BE2C (cell line): ENCODE measurements at places on chromosomes 6 and 20.

- no peak for DNase-seq
Measured at GRCh38 chr6:40097590-40097989, 163.3 kb upstream of the MOCS1 start.

DNA sequence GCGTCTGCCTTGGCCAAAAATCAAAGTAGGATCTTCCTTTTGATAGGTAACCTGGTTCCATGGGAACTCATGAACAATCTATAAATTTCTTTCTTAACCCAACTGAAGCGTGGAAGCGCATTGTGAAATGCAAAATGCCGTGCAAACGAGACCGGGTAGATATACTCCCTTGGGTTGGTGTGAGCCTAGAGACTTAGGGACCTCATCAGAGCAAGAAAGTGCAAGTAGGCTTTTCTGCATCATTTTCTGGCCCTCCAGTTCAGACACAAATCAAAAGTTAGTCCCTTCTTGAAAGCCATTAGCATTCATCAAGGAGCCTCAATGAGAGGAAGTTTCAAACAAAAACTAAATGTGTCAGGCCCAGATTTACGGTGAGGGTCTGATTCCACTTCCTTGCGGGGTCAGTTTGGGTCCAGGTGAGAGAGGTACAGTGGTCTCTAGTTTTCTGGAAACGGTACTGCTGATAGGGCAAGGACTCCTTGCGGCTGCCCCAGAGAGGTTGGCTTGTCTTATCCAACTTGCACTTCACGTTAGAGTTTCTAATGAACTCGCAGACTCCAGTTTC, 5.3 kb upstream of the ZNF184 start:
- no peak for DNase-seq

DNA sequence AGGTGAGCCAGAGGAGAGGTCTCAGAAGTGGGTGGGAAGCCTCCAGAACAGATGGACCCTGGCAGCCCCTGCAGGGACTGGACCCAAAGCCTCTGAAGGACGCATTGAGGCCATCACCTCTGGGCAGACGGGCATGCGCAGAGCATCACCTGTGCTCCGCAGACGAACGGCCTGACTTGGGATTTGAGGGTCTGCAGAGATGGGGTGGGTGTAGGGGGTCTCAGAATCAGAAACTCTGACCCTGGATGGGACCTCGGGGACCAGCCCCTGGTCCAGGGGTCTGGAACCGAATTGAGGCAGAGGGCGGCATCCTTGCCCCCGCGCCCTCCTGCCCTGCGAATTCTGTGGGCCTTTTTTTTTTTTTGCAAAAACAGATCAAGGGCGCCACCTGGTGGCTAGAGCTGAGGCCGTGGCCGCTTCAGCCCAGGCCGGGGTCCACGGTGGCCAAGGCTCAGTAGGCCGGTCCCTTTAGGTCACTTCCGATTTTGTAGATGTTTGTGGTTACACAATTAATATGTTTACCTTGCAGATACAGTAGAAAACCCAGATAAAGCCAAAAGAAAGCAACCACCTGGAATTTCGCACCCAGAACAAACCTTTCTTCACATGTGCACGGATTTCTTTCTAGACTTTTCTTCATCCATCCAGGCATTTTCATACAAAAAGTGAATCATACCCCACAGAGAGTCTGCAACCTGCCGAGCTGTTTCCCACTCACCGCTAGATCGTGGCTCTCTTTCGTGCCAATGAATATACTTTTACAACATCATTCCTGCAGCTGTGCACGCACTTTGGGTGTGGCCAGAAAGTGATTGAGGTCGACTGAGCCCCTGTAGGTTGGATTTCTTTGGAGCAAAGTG, 25.9 kb downstream of the ZBP1 start:
- DNase-seq: peak; percentile 72

DNA sequence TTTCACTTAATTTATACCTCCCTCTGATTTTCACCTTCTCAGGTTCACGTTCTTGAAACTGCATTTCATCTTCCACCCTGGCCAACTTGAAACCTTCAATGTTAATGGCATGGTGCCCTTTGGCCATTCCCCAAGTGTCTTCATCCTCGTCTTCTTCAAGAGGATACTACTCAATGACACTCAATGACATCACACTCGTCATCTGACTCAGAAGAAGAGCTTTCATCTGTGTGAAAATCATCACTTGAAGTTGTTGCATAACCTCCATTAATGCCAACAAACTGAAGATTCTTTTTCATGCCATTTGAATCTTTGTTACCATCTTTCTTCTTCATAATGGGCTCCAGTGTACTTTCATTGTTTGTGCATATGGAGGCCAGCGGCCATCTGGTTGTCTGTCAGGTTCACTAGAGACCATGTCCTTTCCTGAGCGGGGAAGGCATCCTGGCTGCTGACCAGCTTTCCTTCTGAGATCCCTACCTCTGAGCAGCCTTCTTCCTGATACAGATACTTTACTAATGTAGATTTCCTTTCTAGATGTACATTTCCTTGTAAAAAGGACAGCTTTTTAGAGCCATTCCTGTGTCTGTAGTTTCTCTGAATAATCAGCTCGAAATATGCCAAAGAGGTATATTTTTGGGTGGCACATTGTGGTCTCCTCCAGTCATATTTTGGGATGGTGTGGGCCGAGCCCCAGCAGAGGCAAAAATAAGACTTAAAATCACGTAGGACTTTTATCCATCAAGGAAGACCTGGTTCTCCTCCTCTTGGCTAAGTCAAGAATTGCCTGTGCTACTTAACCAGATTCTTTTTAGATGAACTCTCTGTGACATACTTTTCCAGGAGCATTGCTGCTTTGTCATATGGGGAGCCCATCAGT, 21.3 kb downstream of the TRMT6 start:
- no peak for DNase-seq

DNA sequence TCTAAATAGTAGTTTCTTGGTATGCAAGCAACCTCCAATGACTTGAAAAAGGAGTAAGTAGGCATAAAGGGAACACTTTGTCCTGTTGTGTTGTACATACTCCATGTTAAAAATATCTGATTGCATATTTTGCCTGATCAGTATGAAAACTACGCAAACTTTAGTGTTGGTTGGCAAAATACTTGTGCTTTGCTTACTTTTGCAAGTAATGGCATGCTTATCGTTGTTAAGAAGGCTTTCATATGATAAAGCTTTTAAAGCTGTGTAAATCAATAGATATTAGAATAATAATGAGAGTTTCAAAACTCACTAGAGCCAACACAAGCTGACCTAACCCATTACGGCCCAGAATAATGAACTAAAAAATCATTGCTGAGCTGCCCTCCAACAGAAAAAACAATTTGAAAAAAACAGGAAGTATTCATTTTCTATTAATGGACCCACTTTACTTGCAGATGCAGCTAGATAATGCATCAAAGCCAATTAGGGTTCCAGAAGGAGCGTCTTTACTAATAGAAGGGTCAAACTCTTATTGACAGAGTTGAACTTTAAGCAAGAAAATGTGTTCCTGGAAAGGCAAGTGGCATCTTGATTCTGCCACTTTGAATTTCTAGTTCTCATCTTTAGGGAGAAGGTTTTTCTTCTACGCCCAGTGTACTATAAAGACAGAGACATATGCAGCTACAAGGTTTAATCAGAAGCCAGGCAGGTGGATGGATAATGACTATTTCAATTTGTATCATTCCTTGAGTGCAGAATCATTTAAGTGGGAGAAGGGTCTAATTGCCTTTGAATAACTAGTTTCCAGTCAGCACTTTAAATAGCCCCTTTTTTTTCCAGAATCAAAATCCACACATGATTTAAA, 82.2 kb downstream of the SNAP25 start:
- DNase-seq: no peak
